ENCODE measurements at places on chromosomes 4 and X.

DNA sequence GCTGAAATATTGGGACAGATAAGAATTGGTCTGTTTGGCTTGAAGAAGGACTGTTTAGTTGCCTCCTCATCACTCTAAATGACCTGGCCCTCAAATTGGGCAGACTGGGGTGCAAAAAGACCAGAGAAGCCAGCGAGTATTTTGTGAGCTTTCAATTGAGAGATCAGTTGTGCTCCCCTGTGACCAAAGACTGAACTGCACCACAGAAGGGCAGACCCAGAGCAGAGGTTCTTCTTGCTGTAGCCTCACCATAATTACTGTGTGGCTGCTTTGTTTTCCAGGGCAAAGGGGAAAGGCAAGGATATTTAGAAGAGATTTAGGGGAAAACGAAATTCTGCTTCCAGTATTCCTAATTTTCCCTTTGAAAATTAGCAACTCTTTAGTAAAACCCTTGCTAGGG is 104.0 kb upstream of the MBNL3 start:
- no peak for DNase-seq

GRCh38 chr4:77451530-77451929 is 154.1 kb upstream of the CXCL13 start:
- DNase-seq, result no peak

GRCh38 chr4:152100379-152101201 is 339.8 kb upstream of the GATB start:
- DNase-seq, result peak; percentile 37

DNA sequence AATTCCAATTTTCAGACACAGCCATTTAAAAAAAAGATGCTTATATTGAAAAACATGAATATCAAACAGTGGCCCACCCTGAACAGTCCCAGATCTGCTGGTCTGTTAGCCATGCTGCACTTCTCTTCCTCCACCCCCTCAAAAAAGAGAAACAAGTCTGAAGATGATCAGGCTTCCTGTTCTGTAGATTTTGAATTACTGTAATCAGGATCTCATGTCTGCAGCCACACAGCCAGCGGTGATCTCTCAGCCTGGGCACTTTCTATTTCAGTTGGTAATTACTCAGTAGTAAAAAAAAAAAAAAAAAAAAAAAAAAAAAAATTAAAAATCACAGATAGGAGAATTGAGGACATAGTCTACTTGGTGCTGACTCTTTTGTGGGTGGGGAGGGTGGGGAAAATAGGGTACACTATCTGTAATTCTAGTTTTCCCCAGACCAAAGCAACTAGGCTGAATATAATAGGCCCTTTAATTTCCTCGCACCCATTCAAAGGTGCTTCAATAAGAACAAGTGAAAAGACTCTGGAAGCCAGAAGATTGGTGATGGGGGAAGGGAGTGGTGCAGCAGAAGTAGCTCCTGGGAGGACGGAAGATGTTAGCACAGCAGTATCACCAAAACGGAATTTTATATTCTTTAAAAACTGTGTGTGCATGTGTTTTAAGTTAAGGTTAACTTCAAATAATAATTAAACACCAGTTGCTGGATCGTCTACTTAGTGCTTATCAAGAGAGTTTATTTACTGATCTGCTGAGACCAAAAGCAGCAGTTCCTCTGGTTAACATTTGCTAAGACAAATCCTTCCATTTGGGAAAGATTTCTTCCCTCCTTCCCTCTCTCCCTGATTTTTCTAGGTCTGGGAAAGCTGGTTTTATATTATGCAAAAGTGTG is 47.0 kb downstream of the SPRY1 start:
- peak; percentile 38 for DNase-seq

DNA sequence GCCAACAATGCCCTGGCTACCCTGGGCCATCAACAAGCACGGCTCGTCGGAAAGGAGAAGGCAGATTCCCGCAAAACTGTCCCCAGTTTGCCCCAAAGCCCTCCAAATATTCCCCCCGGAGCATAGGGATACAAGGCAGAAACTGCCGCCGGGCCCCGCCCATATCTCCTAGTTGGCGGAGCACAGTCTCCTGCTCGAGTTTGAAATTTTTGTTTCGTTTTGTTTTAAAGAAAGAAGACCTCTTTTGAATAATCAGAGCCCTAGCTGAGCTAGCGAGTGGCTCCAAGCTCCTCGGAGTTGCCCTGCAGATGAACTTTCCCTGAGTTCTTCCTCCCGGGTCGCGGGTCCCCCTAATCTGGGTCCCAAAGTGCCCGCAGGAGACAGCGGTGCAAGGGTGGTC is 138.1 kb upstream of the ZIC3 start:
- no peak for DNase-seq

DNA sequence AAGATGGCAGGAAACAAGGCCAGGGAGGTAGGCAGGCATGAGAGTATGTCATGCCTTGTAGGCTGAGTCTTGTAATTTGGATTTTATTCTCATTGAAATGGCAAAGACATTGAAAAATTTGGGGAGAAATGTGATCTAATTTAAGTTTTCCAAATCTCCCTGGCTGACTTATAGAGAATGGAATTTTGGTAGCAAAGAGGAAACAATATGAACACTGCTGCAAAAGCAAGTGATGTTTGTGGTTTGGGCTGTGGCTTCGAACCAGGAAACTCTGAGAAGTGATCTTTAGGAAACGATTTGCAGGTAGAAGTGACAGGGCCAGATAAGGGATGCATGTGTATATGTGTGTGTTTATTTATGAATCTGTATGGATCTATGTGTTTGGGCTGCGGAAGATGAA is 35.6 kb downstream of the ARSJ start:
- no peak for DNase-seq

DNA sequence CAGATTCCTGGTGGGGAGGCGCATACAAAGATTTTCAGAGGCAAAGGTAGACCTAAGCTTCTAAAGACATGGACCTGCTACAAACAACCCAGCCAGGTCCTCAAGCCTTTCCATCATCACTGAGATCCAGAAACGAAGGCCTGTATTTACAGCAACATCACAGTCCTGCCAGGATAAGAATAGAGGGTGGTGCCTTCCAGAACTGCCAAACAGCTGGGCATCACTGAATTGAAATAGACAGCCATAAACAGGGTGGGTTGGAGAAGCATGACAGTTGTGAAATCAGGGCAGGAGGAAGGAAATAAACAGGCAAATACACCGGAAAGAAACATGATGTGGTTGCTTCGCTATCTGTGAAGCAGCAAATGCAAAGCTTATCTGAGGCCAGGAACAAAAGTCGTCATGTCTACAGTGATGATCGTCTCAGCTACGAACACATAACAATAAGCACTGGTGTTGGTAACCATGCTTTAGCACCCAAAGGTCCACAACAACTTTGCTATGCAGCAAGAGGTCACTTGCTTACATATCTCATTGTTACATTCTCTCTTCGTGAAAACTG is 6.7 kb upstream of the TMEM154 start:
- no peak for DNase-seq

GRCh38 chr4:69787879-69788278 is 27.5 kb upstream of the SULT1B1 start:
- DNase-seq, result no peak

DNA sequence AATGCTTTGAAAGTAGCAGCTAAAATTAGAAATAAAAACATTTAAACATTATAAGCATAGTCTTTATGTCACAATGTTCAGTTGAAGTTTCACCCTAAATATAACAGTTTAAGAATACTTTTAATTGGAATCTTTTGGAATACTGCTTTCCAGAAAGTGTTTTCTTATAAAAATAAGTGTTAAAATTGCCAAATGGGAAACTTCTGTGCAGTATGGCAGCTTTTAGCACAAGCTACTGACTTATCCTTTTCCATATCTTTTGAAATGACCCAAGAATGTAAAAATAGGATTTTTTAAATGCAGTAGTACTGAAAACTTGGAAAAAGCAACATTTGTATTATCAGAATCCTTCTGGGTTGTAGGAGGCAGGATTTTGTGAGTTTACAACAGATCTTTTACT is 34.2 kb downstream of the CEP135 start:
- DNase-seq, result no peak

DNA sequence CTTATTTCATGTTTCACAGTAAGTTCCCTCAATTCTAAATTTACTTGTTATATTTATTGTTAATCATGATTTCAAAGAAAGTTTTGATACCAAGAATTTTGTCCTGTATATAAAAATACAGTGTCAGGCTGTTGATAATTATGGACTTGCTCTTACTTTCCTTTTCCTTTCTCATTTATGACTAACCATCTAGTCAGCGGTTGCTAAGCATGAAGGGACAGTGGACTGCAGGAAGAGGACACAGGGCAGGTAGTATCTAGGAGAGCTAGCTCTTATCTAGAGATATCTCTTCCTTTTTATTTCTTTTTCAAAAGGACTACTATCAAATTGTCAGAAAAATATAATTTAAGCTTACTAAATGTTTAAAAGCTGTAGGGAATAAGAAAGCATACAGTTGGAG is 1.6 kb downstream of the OPRPN start:
- no peak for DNase-seq

DNA sequence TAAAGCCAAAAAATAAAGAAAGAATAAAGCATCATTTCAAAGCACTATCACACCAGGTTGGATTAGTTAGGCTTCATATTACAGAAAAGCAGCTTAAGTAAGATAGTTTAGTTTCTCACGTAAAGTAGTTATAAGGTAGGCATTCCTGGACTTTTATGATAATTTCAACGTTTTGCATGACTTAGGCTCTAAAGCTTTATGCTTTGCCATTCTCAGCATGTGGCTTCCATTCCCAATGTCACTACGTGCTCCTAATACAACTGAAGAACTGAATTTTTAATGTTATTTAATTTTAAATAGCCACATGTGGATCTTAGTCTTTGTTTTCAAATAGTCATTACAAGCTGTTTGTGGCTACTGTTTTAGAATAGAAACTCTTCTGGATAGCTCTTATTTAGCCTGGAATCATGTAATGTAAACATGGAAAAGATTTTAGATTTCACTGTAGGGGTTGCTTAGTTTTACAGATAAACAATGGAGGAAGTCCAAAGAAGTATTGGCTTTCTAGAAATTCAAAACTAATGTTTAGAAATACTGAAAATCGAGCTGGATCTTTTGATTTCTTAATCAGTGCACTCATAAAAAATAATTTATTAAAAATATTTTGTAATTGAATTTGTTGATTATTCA is 710.0 kb downstream of the IL1RAPL1 start:
- DNase-seq, result no peak

DNA sequence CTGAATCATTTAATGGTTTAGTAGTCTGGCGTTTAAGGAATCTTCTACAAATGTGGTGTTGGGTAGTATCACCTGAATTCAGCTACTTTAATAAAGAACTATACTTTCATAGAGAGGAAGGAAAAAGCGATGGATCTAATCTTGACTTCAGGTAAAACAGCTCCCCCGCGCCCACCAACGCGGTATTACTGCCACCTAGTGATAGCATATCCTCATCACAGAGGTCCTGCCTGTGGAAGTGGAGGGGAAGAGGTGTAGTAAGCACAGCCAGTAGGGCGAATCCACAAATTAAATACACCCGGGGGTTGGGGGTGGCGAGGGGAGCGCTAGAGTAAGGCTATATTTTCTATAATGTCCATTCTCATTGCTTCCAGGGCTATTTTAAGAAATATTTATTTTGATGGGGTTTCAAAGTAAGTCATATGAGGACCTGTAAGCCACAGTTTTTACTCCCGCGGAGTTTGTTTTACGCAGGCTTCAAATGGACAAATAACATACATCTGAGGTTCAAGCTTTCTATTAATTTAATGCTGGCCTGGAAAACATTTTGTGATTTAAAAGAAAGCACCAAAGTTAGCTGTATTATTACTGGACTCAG is 8.3 kb upstream of the DAPP1 start:
- peak; percentile 61 for DNase-seq

- no peak for DNase-seq
These were observed 521.4 kb downstream of the RPA4 start for GRCh38 chrX:97405031-97405660.

DNA sequence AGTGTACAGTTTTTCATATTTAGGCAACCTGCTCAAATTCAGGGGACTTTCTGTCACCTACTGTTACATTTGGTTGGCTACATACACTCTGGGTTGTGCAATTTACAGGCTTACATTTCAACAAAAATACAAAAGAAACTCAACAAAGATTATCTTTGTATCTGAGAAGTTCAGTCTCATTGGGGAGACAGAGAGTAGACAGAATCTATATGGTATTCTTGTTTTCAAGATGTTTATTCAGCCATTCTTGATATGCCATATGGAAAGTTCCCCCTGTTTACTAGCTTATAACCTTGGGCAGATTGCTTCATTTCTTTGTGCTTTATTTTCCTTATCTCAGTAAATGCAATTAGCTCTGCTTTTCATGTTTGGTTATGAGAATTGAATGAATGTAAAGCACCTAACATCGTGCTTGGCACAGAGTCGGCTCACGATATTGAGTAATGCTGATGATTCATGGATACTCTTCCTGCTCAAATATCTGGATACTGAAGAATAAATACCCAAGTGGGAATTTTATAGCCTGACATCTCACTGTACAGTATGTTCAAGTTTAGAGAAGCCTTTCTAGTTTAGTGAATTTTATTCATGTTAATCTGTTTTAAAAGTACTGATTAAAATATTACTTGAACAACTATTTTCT is 96.5 kb upstream of the PACRGL start:
- no peak for DNase-seq

DNA sequence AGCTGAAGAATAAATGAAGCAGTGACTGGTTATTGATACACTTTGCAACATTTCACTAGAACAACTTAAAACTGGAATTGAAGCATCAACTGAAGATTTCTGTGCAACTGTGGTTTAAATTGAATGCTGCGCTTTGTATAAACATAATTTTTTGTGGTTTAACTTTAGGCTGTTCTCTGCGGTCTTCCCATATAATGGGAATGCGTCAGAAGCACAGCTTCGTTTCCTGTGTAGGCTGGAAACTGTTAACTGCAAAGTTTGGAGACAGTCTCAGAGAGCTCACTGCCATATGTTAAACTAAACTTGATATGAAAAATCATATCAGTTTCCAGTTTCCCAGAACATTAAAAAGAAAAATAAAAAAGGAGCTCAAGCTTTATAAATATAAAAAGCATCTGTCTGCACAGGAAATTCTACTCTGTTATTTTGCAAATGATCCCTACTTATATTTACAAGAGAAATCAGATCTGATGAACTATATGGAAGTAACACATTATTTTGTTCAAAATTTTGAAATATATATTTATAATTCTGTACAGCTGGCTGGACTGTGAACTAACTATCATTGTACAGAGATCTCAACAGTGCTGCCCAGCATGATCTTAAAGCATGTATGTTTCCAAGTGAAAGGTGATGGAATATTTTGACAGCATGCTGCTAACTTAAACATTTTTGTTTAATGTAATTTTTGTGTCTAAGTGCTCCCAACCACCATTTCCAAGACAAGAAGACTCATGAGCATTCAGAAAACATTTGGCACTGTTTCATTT is 139.9 kb downstream of the NDST3 start:
- no peak for DNase-seq

DNA sequence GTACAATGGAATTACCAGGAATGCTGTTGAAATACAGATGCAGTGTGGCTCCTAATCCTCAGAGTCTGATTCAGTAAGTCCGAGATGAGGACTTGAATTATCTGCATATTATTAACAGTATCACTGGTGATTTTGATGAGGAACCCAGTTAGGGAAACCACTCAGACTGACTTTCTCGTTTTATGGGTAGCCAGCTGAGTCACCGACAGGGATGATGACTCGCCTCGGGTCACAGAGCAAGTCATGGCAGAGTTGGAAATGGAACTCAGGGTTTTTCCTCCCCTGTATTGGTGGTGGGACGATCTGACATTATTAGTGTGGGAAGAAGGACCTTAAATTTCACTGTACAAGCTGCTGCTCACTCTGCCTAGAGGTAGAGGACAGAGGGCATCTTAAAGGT is 51.3 kb downstream of the RTL9 start:
- peak; percentile 2 for DNase-seq

Data from stimulated activated CD4-positive, alpha-beta T cell treated with anti-CD3 and anti-CD28 coated beads, TNF-alpha, amount 100 ng/mL, for 48 hours (primary cell).